ENCODE measurements at places on chromosomes 2 and 18.
A peak's percentile ranks its signal among the peaks of the same experiment; 100 is the strongest.

GRCh38 chr2:181684454-181685149 is 4.3 kb upstream of the NEUROD1 start:
- DNase-seq = no peak

GRCh38 chr18:79512461-79513380 is 117.0 kb downstream of the NFATC1 start:
- no peak for DNase-seq

DNA sequence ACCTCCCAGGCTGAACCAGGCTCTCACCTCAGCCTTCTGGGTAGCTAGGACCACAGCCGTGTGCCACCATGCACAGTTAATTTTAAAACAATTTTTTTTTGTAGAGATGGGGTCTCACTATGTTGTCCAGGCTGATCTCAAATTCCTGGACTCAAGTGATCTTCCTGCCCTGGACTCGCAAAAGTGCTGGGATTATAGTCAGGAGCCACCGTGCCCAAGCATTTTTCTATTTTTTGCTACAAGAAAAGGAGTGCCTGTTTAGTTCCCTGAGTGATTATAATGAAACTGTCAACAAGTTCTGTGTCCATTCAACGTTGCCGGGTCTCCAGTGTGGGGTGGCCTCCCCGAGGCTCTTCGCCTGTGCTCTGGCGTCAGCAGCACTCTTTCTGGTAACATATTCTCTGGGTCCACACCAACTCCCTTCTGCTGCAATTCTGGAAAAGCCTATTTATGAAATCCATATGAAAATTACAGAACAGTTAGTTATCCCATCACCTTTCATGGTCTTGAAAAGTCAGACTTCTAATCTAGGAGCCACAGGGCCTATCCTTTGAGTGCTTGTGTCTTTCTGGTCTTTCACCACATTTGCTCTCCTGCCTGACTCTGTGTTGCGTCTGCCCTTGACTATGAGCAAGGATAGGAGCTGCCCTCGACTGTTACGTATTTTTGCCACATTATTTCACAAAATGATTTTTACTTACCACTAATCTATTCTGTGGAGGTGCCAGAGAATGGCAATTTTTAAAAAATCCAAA is 172.7 kb downstream of the SOCS6 start:
- DNase-seq = no peak

DNA sequence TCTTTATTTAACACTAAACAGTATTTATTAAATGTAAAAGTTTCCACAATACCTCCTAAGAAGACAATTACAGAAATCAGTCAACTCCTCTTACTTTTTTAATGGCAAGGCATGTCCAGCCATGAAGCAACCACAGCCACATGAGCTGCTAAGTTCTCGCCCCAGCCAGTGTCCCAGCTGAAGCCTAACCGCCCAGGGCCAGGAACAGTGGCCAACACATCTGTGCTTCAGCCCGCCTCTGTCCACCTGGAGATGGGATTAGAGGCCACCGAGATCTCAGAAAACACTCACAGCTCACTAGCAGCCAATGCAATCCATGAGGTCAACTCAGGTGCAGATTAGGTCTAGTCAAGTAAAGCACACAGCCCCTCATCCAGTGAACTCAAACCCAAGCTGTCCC is 40.2 kb downstream of the PID1 start:
- no peak for DNase-seq

DNA sequence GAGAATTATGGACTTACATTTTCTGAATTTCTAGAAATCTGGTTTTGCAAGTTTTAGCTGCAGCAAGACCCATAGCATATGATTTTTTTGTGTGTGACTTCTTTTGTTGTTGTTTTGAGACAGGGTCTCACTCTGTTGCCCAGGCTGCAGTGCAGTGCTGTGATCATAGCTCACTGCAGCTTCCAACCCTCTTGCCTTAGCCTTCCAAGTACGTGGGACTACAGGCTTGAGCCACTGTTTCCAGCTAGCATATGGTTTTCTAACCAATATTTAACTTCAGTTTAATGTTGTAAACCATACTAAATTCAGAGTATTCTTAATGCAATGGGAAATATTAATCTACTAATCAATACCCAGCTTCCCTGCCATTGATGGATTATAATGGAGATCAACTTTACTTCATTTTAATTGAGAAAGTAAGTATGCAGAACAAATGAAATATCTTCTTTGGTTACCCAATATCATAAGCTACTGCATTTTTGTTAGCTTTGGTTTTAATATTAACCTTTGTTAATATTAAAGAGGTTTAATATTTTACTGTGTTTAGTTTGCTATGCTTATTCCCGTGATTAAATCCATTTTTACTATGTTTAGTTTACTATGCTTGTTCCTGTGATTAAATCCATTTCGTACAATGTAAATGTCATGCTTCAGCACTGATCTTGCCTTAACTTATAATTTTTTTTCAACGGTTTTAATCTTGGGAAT is 273.4 kb upstream of the TMEFF2 start:
- DNase-seq = no peak

GRCh38 chr2:20205915-20206524 is 18.9 kb downstream of the SDC1 start:
- no peak for DNase-seq

GRCh38 chr2:158221063-158222020 is 119.7 kb downstream of the UPP2 start:
- no peak for DNase-seq

DNA sequence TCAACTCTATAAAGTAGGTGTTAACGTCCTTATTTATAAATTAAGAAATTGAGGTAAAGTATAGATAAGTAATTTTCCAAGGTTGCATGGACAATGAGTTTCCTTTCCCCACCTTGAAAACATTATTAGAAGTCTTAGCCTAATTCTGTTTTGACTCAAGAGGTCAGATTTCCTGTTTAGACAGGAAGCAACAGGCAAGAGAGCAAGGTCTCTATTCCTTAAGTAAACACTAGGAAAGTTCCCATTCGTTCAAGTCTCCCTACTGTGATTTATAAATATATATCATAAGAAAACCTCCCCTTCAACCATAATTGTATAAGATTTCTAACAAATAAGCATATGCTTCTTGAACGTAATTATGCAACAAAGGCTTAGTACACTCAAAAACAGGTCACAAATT is 40.3 kb downstream of the CLASP1 start:
- no peak for DNase-seq

GRCh38 chr2:23925702-23926289 is 1.1 kb downstream of the ATAD2B start:
- DNase-seq = peak; percentile 66

DNA sequence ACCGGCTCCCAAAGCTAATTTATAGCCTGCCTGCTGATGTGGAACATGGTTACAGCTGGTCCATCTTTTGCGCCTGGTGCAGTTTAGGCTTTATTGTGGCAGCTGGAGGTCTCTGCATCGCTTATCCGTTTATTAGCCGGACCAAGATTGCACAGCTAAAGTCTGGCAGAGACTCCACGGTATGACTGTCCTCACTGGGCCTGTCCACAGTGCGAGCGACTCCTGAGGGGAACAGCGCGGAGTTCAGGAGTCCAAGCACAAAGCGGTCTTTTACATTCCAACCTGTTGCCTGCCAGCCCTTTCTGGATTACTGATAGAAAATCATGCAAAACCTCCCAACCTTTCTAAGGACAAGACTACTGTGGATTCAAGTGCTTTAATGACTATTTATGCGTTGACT is 51.4 kb downstream of the TMEM178A start:
- no peak for DNase-seq

DNA sequence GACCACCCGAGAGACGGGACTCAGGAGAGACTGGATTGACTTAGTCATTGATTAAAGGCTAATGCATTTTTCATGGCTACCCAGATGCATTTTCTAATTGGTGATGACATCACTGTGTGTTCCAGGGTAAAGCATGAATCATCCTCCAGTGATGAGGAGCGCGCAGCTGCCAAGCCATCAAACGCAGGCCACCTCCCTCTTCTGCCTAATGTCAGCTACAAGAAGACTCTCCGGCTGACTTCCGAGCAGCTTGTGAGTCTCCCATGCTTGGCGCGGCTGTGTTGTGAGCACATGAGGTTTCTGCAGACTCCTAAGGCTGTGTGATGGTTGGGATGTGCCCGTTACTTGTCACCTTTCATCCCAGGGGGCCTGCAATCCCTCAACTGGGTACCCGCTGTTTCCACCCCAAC is 56.4 kb downstream of the LPIN1 start:
- DNase-seq = no peak

GRCh38 chr2:104831742-104832141 is 22.2 kb upstream of the POU3F3 start:
- no peak for DNase-seq

- DNase-seq = peak; percentile 64
Measured at GRCh38 chr2:219459460-219460311, 25.0 kb downstream of the SPEG start.

- no peak for DNase-seq
Measured at GRCh38 chr2:159379181-159379580, 92.7 kb upstream of the WDSUB1 start.

DNA sequence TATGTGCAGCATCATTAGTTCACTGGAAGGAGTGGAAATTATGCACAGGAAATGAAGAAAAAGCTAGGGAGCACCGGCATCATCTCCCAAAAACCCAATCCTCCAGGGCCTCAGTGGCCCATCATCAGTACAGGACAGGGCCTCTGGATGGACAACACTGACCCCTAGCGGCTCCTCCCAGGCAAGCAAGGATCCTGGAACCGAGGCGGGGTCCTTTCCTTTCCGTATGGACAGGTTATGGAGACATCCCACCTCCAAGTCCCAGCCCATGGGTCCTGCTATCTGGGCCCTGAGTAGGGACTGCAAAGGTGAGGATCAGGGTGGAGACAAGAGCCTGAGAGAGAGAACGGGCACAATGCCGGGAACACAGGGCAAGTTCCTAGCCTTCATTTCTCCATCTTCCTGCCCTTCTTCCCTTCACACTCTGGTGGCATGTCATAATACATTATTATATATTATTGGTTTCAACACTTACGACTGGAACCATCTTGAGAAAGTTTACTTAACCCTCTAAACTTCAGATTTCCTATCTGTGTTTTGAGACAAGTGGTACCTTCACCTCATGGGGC is 68.2 kb downstream of the ZNF516 start:
- peak; percentile 28 for DNase-seq

- DNase-seq = peak; percentile 26
Measured at GRCh38 chr2:74025971-74026612, 41.4 kb downstream of the TET3 start.

GRCh38 chr2:88668862-88669261 is 22.6 kb upstream of the RPIA start:
- no peak for DNase-seq

DNA sequence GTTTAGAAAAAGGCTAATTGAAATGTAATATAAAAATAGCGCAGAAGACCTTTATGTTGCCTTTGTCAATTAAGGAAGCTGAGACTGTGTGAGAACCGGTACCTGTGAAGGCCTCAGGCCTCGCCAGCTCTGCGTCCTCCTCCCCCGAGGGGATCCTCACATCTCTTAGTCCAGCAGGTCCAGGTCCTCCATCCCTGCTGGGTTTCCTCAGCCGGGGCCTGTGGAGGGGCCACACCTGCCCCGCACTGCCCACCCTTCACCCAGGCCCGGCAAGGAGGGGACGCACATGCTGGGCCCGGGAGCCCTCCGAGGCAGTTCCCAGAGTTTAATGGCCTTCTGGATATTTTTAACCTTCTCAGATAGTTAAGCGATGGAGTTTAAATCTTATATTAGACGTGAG is 3.5 kb downstream of the KCNG2 start:
- no peak for DNase-seq

DNA sequence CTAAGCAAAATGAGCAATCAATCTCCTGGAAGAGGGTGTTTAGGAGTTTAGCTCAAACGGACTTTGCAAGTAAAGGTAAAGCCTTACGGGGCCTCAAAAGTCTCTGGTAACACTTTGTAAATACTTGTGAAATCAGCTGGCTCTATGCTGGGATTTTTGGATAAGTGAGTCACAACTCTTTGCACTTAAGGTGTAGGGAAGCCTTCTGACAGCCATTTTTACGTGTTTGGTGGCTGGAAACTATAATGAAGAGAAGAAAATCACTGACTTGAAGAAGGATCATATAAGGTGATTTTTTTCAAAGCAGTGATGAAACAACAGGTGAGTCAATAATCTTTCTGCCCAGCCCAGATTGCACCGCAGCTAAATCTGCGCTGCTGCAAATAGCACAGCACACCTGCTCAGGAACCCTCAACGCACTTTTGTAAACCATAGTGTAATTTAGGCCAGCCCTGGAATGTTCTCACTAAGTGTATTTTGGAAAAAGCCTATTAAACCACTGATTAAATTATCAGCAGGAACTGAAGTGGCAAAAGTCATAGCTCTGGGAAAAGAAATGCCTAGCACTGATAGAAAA is 218.8 kb downstream of the AGPS start:
- DNase-seq = no peak

DNA sequence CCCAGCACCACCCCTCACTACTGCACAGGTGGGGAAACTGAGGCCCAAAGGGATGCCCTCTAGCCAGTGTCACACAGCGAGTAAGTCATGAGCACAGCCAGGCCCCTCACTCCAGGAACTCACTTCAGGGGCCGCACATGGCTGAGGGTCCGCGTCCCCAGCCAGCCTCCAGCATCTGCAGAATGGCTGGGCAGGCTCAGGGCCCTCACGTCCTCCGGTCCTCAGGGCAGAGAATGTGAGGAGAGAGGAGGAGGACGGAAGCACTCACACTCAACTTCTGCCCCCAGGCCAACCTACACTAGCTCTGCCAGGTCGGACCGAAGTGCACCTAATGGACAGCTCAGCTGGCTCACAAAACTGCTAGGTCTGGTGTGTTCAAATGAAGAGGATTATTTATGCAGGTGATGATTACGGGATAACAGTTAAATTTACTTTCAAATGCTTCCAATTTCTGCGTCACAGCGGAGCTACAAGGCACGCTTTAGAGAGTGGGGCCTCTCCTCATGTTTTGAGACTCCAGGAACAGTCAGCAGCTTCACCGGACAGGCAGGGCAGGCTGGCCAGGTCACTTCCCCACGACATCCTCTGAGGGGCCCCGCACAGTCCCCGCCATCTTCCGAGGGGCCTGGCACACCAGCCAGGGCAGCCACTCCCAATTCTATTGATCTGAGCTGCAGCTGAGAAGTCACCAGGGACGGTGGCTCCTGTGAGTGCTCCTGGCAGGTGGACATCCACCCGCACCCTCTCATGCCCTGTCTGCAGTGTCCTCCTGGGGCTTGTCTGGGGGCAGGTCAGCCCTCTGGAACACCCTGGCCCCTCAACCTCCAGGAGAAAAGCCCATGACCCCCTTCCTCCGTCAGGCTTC is 26.5 kb downstream of the KIF1A start:
- no peak for DNase-seq

GRCh38 chr2:230179907-230180306 is 39.9 kb downstream of the SP110 start:
- no peak for DNase-seq

- no peak for DNase-seq
Measured at GRCh38 chr18:28541276-28541930, 364.5 kb upstream of the CDH2 start.

DNA sequence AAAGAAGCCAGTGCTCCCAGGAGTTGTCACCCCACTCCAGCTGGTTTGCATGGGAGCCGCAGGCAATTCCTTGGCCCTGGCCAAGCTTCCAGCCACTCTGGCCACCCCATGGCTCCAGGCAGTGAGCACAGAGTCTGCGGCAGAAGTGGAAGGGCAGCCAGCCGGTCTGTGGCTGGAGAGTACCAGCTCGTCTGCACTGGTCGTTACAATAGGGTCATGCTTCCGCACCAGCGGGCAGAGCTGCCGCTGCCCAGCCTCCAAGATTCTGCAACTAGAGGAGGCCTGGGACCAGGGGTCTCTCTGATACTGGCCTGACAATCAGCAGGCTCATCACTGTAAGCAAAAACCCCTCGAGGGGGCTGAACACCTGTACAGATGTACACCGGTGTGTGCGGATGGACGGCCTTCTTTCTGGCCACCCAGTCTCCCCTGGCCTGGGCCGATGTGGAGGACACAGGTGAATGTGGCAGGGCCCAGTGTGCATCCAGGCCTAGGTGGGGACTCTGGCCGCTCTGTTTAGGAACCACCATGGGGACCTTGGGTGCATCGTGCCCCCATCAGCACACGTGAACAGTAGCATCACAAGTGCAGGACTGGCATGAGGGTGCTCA is 51.9 kb upstream of the ODC1 start:
- no peak for DNase-seq
